Activated CD8-positive, alpha-beta memory T cell treated with anti-CD3 and anti-CD28 coated beads for 1 hour (primary cell): ENCODE measurements at places on chromosomes 11 and 22.

DNA sequence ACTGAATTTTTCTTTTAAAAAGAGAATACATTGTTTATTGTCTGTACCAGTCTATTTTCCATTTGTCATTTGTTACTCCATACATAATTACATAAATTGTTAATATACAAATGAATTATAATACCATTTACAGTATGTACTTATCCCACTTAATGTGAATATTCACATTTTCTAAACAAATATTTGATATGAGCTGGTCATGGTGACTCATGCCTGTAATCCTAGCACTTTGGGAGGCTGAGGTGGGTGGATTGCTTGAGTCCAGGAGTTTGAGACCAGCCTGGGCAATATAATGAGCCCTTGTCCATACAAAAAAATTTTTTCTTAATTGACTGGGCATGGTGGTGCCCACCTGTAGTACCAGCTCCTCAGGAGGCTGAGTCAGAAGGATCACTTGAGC lies 6.8 kb downstream of the SC5D start:
- no peak for DNase-seq

DNA sequence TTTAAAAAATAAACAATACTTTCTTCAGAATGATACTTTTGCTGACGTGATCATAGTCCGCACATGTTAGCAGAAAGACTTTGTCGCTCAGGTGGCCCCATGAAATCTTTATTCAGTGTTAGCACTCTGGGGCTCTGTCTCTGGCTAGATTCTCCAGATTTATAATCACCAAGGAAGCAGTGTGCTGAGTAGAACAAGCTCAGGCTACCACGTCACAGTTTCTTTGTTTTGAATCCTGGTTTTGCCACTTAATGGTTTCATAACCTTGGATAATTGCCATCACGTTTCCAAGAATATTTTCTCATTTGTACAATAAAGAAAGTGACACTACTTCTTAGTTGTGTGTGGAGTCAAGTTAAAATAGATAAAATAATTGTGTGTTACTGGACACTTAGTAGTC lies 3.9 kb upstream of the MUC15 start:
- no peak for DNase-seq

- no peak for DNase-seq
Measured at GRCh38 chr22:49733631-49734030, 94.0 kb downstream of the BRD1 start.

DNA sequence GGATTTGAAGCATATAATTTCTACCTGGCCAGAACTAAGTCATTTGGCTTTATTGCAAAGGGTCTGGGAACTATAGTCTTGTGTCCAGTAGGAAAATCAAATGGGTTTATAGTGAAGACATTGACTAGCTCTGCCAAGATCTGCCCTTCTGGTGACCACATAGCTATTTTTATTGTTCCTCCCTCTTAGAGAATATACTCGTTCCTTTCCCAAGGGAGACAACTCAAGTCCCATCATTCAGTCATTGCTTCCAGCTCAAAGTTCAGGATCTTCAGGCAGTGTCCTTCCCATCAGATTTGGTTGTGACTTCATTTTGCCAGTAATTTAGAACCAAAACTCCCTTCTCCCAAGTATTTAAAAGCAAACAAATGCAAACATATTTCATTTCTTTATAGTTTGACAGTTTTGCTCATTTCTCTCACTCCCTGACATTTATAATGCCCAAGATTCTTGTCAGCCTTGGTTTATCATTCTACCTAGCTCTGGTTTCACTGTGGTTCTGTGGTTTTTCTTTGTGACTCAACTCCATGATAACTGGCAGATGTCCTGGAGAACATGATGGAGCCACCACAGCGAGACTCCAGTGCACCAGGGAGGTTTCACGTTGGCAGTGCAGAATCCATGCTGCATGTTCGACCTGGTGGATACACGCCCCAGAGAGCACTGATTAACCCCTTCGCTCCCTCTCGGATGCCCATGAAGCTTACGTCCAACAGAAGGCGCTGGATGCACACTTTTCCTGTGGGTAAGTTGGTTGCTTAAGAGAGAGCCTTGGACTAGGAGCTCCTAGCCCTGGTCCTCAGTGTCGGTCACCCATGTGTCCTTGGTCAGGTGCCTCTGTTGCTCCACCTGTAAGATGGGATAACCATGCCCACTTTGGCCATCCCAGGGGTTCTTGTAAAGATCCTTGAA lies 64.9 kb downstream of the DEPDC5 start:
- no peak for DNase-seq

DNA sequence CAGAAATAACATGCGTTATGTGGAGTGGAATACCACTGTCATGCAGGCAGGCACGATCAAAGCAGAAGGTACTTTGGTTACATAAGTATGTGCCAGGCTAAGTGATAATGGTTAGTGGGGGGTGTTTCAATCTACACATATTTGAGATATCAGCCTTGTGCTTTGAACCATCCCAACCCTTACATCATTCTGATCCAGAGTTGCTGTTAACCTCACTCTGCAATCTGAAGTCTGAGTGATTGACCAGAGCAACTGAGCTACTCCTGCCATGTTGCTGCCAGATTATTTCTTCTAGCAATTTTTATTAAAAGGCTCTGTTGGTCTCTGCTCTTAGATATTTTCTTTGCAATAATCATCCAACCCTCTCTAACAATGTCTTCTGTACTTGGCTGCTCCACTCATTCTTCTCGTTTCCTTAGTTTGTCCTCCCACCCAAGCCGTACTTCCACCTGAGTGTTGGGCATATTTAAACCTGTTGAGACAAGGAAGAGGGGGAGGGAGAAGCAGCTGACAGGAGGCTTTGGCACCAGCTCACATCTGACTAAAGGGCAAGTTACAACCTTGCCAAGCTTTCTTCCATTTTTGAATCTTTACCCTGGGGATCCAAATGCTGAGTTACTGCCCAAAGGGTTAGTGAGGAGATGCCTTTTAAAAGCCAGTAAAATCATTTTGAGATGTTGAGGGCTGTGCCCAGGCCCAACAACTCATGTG lies 114.1 kb upstream of the SESN3 start:
- no peak for DNase-seq

DNA sequence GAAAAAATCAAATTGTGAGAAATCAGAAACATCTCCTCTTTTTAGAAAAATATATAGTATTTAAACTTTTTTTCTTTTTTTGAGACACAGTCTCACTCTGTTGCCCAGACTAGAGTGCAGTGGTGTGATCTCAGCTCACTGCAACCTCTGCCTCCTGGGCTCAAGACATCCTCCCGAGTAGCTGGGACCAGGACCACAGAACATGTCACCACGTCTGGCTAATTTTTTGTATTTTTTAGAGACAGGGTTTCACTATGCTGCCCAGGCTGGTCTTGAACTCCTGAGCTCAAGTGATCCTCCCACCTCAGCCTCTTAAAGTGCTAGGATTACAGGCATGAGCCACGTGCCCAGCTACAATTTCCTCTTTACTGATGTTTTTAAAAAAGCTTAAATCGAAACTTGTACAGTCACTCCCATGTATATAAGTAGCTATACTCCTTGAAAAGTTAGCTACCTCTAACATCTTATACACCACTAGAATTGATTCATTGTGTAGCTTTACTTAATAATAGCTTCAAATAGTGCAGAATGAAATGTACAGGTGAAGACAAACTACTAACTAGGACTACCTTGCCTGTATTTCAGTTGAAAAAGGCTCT lies 10.3 kb downstream of the EIF4G2 start:
- no peak for DNase-seq
